ENCODE measurements at places on chromosomes 7 and 10.

DNA sequence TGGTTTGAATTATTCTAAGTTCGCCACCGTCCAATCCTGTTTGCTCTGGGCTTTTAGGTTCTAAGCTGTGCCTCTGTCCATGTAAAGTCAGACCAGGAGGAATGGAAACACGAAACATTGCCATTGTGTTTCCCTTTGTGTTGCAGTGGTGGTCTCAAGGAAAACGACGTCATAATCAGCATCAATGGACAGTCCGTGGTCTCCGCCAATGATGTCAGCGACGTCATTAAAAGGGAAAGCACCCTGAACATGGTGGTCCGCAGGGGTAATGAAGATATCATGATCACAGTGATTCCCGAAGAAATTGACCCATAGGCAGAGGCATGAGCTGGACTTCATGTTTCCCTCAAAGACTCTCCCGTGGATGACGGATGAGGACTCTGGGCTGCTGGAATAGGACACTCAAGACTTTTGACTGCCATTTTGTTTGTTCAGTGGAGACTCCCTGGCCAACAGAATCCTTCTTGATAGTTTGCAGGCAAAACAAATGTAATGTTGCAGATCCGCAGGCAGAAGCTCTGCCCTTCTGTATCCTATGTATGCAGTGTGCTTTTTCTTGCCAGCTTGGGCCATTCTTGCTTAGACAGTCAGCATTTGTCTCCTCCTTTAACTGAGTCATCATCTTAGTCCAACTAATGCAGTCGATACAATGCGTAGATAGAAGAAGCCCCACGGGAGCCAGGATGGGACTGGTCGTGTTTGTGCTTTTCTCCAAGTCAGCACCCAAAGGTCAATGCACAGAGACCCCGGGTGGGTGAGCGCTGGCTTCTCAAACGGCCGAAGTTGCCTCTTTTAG lies 46.3 kb upstream of the DMBT1 start:
- DNase-seq: no peak

DNA sequence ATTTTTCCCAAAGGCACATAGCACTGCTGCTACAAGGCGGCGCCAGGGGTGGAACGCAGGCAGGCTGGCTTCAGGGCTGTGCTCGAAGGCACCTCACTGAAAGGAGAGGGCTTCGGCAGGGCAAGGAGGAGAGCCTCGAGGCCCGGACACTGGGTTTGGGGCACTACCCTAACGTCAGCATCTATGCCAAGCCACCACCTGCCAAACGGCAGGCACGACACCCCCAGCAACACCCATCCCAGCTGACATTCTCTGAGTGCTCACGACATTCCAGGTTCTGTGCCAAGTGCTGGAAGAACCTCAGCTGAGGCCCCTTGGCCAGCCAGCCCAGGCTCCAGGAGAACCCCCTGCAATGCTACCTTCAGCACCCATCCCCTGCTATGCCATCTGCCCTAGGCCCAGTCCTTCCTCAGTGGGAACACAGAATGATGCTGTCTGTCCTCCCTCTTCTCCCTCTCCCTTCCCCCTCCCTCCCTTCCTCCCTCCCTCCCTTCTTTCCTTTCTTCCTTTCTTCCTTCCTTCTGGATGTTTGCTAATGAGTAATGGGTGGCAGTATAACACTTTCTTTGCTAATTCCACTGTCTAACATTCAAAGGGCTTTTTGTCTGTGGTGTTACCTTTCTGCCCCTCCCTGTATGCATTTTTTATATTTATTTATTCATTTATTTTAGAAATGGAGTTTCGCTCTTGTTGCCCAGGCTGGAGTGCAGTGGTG lies 24.3 kb downstream of the ZCCHC24 start:
- no peak for DNase-seq

- peak; percentile 85 for DNase-seq
Measured at GRCh38 chr10:103781329-103782061, 73.9 kb downstream of the SH3PXD2A start.

GRCh38 chr10:102492344-102492939 lies 10.1 kb downstream of the ACTR1A start:
- DNase-seq: no peak

- DNase-seq: no peak
Measured at GRCh38 chr10:124336186-124336585, 82.5 kb downstream of the OAT start.

GRCh38 chr7:29556405-29557195 lies 7.0 kb upstream of the PRR15 start:
- DNase-seq: no peak

- DNase-seq: peak; percentile 46
Measured at GRCh38 chr7:31734456-31734855, 47.4 kb downstream of the PPP1R17 start.

DNA sequence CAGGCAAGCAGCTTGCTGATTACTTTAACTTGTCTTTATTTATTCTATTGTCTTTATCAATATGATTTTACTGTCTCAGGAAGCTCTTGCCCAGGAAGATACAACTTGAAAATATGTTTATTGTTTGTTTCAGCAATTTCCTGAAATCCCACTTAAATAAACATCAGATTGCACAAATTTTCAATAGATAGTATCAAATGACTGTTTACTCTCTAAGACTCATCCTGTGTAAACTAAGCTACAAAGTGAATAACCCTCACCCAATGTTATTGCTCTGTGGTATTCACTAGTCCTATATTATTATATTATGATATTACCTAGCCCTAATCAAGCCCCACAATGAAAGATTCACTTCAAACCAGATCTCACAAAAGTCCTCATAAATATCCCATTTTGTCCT lies 130.4 kb upstream of the HPS1 start:
- DNase-seq: no peak

- no peak for DNase-seq
Measured at GRCh38 chr10:13652860-13653259, 66.1 kb downstream of the PRPF18 start.

DNA sequence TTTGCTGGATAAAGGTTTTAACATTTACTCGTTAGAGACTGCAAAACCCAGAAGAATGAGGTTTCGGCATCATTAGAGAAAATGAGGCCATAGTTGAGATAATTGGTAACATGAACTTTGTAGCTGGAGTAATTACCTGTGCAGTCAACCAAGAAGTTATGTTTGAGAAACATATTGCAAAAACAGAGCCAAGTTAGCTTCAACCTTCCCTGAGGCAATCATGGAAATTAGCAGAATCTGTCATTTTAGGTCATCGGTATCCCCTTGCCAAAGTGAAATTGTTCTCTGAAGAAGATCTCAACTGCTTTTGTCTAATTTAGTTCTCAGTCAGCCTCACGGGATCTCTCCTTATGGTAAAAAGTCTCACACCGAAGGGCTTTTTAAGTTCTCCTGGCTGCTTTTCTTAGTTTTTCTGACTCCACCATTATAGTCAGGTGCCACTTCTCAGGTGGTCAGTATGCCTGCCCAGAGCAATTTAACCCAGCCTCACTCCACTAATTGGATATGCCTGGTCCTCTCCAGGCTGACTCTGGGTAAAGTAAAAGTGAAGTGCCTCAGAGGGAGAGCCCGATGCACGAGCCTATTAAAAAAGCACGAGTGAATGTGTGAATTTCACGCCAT lies 52.5 kb downstream of the NRCAM start:
- no peak for DNase-seq

GRCh38 chr10:69929575-69929974 lies 123.1 kb upstream of the MACROH2A2 start:
- DNase-seq: no peak

- no peak for DNase-seq
Measured at GRCh38 chr7:110943701-110944345, 147.1 kb upstream of the LRRN3 start.

- DNase-seq: no peak
Measured at GRCh38 chr7:48148311-48148710, 22.9 kb upstream of the ABCA13 start.

DNA sequence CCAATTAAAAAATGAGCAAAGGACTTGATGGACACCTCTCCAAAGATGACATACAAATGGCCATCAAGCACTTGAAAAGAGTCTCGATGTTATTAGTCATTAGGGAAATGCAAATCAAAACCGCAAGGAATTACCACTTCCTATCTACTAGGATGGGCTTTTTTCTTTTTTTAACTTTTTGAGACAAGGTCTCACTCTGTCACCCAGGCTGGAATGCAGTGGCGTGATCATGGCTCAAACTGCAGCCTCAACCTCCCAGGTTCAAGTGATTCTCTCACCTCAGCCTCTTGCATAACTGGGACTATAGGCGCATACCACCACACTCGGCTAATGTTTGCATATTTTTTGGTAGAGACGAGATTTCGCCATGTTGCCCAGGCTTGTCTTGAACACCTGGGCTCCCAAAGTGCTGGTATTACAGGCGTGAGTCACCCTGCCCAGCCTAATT lies 13.6 kb downstream of the NKX1-2 start:
- no peak for DNase-seq

GRCh38 chr7:11328309-11328708 lies 354.6 kb downstream of the PHF14 start:
- no peak for DNase-seq

GRCh38 chr7:27103489-27104226 lies 1.2 kb upstream of the HOXA2 start:
- no peak for DNase-seq

- DNase-seq: no peak
Measured at GRCh38 chr10:4399556-4399955, 426.5 kb upstream of the AKR1E2 start.

GRCh38 chr7:21967598-21968003 lies 21.9 kb upstream of the CDCA7L start:
- DNase-seq: no peak

DNA sequence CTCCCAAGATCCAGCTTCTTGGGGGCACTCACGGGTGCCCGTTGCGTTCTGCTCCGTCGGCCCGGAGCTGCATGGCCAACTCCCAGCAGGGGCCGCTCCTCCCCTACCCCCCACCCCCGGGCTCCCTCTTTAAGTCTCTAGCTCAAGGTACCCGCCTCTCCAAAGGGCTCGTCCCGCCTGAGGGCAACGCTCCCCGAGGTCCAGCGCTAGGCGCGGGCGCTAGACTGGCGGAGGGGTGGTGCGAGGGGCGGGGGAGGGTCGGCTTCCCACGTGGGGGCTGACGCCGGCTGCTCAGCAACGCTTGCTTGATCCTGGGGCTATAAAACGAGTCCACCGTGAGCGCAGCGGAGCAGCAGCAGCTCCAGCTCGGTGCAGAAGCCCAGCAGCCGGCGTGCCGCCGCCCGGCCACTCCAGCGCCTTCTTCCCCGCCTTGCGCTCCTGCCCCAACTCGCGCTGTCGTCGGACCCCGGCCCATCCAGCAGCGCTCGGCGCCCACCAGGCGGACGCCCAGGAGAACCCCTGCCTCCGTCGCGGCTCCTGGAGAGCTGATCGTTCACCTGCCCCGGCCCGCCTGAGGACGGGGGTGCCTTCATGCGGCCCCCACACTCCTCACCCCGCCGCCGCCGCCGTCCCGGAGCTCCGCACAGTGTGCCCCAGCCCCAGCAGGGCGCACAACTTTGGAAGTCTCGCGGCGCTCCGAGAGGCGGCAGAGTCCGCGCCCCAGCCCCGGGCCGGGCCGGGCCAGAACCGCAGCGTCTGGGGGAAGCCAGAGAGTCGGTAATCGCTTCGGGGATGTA lies at the start of gene ADRA2A:
ADRA2A (plus strand) TSS at position 348 of the 797 bp plus-strand sequence. CDS start 968 bp downstream, outside the sequence.
- peak; percentile 23 for DNase-seq

DNA sequence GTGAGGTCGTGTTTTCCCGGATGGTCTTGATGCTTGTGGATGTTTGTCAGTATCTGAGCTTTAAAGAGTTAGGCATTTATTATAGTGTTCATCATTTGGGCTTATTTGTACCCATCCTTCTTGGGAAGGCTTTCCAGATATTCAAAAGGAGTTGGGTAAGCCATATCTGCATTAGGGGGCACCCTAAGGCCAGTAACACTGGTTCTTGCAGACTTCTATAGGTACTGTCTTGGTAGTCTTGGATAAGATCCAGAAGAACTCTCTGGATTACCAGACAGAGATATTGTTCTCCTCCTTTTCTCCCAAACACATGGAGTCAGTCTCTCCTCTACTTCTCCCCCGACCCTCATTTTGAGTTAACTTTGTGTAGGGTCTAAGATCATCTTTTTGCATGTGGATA lies 92.8 kb downstream of the SDK1 start:
- DNase-seq: no peak

GRCh38 chr10:20624642-20625041 lies 272.5 kb downstream of the NEBL start:
- DNase-seq: no peak

- DNase-seq: no peak
Measured at GRCh38 chr10:101091546-101092290, 29.9 kb downstream of the KAZALD1 start.

GRCh38 chr7:26006426-26006825 lies 145.6 kb upstream of the NFE2L3 start:
- no peak for DNase-seq

GRCh38 chr7:45001138-45001694 lies 1.2 kb downstream of the CCM2 start:
- DNase-seq: no peak

DNA sequence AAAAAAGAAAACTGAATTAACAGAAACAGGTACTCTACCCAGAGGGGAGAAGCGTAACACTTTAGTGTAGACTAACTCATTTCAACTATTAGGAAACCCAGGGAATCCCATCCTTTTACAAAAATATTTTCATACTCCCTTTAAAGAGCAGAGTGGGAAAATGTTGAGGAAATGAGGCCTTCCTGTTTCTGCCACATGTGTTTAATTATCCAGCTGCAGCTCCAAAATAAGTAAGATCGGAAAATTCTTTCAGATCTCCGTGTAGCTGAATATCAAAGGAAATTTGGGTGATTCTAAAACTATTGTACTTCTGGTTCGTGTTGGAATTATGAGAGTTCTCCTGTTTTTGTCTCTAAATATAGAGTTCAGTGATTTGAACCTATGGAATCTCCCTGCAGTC lies 58.0 kb upstream of the CAV2 start:
- no peak for DNase-seq

- no peak for DNase-seq
Measured at GRCh38 chr7:146956321-146956720, 839.7 kb downstream of the CNTNAP2 start.

GRCh38 chr7:155979566-155979965 lies 167.3 kb upstream of the SHH start:
- no peak for DNase-seq

DNA sequence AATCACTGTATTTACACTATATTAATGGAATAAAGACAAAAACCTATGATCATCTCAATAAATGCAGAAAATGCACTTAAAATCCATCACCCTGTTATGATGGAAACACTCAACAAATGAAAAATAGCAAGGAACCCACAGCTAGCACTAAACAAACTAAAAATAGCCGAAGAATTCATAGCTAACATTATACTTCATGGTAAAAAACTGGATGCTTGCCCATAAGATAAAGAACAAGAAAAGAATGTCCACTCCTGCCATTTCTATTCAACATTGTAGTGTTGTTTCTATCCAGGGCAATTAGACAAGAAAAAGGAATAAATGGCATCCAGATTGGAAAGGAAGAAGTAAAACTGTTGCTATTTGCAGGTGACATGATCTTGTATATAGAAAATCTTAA lies 142.1 kb downstream of the STK31 start:
- DNase-seq: no peak

DNA sequence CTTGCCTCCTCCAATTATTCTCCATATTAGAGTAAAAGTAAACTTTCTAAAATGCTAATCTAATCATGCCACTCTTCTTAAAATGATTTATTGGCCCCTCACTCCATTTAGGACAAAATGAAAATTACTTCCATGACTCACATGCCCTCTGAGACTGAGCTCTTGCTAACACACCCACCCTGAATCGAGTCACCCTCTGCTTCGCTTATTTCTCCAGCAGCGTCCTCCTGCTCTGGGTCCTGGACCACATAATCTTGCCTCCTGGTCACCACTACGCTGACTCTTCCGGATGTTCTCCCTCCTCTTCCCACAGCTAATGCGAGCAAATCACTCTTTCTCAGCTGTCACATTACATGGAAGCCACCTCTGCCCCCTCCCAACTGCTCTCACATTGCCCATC lies 384.0 kb upstream of the FZD8 start:
- DNase-seq: no peak
